ENCODE measurements at places on chromosomes 2 and 18.

DNA sequence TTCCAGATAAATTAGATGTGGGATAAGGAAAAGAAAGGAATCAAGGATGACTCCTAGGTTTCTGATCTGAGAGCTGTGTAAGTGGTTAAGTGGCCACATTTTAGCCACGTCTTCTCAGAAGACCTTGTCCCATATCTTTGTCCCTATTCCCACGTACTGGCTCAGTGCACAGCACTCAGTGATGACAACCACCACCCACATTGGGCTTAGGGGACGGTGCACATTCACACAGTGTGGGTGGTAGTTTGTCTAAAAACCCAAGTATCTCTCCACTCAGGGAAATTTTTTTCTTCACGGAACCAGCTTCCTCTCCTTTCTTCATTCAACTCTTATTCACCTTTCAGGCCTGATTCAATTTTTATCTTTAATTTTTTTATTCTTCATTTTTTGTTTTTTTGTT is 30.6 kb upstream of the GCC2 start:
- no peak for DNase-seq

DNA sequence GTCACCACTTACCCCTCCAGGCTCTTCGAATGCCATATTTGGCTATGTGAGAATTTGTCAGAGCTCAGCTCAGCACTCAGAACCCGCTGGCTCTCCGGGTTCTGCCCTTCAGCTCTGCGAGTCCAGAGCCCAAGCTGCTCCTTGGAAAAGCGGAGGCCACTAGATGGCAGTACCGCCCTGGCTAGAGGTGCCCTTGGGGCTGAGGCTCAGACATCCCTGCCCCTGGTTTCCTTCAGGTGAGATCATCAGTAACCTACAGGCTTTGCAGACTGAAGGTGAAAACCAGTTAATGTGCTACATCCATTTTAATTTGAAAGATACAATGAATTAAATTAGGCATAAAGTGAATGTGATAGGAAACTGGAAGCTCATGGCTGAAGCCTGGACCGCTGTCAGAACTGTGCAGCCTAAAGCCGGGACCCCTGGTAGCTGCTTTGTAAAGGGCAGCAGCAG is 285.6 kb downstream of the AGAP1 start:
- DNase-seq = peak; percentile 89

GRCh38 chr2:134207589-134208209 is 46.2 kb upstream of the MGAT5 start:
- peak; percentile 33 for DNase-seq

DNA sequence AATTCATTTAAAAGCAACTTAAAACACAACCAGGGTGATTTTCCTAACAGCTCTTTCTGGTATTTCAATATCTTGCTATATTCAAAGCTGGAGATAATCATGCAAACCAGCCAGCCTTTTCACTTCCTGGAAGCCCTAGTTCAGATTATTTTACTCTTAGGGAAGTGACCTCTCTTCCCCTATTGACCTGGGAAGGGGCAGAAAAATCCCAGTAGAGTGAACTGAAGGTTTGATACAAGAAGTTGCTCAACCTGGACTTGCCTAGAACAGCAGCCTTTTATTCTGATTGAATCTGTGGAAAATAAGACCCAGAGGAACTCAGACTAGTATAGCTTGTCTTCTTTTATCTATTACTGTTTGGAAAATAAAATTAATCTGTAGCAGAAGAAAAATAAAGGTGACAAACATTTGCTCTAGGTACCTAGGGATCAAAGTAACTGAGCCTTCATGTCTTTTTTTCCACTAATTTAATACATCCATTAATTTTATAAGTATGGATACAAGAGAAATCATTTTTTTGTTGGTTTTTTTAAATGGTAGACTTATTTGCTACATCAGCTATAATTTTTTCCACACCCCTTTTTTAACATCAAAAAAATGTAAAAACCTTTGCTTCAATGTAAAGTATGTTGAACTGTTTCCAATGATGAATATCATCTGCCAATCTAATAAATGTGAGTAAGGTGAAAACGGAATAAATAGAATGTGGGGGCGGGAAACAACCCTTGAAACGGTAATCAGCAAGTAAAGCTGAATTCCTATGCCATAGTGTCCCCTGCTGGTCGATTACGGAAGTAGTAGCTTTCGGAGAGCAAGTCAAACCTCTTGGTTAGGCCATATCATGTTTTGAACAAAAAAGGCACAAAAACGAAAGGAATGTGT is 629.9 kb downstream of the NRXN1 start:
- DNase-seq = peak; percentile 67

DNA sequence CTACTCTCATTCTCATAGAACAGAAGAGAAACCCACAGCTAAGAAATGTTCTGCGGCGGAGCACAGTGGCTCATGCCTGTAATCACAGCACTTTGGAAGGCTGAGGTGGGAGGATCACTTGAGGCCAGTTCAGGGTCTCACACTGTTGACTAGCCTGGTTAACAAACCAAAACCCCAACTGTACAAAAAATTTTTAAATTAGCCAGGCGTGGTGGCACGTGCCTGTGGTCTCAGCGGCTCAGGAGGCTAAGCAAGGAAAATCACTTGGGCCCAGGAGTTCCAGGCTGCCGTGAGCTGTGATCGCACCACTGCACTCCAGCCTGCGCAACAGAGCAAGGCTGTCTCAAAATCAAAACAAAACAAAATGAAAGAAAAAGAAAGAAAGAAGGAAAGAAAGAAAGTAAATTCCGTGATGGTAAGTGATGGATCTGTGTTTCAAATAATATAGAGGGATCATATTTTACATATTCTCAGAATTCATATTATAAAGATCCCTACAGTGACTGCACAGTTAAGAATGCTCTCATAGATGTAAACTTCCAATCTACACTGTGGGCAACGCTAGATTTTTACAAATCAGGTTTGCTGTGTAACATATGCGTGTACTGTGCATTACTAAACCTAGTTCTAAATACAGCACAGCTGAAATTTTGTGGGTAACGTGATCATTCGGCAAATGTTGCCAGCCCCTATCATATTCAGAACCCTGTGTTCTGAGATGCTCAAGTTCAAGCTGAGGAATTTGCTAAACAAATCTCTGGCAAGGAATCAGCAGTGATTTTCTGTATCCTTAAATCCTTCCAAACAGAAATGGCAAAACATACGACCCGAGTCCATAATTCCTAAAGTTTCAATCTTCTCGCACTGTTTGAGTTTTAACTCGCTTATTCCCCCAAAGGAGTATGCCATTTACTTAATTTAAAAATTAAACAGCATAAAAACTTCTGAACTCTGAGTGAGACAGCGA is 1.2 kb upstream of the RAB12 start:
- DNase-seq = no peak

DNA sequence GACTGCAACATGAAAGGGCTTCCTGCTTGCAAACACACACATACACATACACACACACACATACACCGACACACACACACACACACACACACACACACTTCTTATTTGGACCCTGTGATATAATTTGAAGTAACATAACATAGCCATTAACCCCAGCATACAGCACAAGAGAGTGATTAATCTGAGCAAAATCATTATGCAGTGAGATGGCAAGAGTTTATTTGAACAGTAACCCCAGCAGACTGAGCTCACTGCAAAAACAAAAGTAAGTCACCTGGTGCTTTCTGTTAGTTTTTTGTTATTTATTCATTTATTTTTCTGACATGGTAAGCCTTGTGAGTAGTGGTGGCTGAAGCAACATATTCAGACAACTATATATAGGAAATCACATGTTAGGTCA is 93.7 kb downstream of the NOL4 start:
- no peak for DNase-seq

GRCh38 chr2:150531591-150531990 is 44.1 kb upstream of the RND3 start:
- DNase-seq = no peak

GRCh38 chr18:75116165-75116564 is 92.8 kb downstream of the PTGR3 start:
- no peak for DNase-seq
